Stimulated activated CD8-positive, alpha-beta memory T cell treated with anti-CD3 and anti-CD28 coated beads, Interleukin-15, amount 100 ng/mL, for 1 hour (primary cell): ENCODE measurements at places on chromosomes 3 and 15.

- no peak for DNase-seq
Measured at GRCh38 chr3:30073622-30074021, 532.8 kb upstream of the TGFBR2 start.

- no peak for DNase-seq
Measured at GRCh38 chr15:61459785-61460707, 230.9 kb upstream of the RORA start.

DNA sequence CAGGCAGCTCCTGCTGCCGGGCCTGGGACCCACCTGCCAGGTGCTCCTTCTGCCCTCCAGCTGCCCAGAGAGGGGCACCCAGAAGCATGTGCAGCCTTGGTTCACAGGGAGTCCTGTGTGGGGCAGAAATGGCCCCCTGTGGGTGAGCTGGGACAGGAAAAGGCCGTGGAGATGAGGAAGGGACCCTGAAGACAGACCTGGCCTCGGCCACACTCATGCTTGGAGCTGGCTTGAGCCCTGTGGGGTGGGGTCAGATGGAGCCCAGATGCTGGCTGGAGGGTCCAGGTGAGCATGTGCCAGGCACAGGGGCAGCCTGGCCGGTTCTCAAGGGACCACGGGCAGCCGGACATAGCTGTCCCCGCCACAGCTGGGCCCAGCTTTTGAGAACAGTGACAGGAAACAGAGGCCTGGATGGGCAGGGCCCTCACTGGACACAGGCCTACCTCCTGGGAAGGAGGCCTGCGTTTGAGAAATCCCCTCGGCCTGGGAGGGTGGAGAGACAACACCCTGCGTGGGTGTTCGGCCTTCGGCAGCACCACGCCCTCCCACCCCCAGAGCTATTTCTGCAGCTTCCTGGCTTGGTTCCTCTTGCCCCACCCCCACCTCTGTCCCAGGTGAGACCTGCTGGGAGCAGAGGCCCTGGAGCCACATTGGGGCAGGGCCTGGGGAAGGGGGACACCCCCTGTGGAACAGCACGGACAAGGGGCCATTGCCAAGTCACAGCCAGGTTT lies 132.6 kb upstream of the MEF2A start:
- no peak for DNase-seq

DNA sequence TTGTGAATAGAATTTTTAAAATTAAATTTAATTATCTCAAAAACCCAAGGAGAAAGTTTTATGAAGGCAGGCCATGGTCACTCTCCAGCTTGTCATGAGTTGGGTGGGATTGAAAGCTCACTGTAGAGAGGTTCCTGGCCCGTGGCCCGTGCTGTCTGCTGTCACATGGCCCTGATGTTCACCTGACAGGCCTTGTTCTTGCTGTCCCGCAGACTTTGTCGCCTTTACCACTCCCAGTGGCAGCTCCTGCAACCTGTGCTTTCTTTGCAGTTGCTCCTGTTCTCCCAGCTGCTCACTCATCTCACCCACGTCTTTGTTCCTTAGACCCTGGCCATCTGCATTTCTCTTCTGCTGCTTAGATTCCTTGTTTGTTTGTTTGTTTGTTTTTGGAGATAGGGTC lies 35.6 kb downstream of the DHX30 start:
- DNase-seq = no peak

DNA sequence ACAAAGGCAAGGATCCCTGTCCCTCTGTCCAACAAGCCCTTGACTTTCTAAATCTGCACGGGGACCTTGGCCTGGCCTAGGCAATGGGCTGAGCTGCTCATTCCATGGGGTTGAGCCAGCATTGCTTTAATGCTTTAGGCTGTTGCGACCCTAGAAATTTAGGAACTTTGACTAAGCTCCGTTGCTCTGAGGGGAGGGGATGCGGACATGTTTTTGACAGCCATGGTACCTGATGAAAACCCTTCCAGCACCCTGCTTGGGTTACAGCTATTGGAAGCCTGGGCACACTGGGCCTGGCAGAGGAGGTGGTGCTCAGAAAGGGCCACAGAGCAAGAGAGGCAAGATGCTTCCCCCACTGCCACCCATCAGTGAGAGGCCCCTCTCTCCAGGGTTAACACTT lies 37.1 kb downstream of the SYNM start:
- DNase-seq = no peak

DNA sequence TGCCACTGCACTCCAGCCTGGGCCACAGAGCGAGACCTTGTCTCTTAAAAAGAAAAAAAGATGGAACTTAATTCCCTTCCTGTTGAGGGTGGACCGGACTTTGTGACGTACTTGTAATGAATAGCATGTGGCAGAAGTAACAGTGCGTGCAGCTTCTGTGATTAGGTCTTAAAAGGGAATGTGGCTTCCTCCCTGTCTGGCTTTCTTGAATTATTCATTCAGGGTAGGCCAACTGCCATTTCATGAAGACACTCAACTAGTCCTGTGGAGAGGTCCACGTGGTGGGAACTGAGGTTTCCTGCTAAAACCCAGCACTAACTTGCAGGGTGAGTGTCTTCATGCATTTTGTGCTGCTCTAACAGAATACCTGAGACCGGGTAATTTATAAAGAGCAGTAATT lies 98.9 kb upstream of the PIAS1 start:
- no peak for DNase-seq

GRCh38 chr15:88223084-88223483 lies 33.5 kb downstream of the NTRK3 start:
- no peak for DNase-seq

DNA sequence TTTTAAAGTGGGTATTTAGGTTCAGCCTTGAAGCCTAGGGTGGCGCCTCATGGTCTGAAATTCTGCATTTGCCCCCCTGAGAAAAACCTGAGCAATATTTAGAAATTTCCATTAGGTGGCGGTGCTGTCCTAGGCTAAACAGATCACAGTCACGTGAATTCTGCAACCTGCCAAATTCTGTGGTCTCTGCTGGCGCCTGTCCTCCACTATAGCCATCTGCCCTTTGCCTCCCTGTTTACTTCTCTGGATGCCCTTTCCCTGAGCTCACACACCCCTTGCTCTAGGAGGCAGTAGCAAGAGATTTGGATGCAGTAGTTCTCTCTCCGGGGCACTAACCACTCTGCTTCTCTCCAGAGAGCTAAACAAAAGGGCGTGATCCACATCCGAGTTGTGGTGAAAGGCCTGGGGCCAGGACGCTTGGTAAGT lies 9.1 kb downstream of the MRPS11 start:
- DNase-seq = no peak

GRCh38 chr3:45987368-45988291 lies 8.0 kb downstream of the FYCO1 start:
- no peak for DNase-seq

- no peak for DNase-seq
Measured at GRCh38 chr15:96122077-96123027, 208.1 kb upstream of the NR2F2 start.

GRCh38 chr3:52794612-52795099 lies at the start of gene ITIH3:
ITIH3 (plus strand) TSS chr3:52794796; CDS start chr3:52794804, 8 bp downstream.
- DNase-seq = no peak

- DNase-seq = peak; percentile 6
Measured at GRCh38 chr3:187777331-187777941, 32.2 kb upstream of the BCL6 start.

- no peak for DNase-seq
Measured at GRCh38 chr3:189237526-189237925, 65.8 kb downstream of the TPRG1 start.

- no peak for DNase-seq
Measured at GRCh38 chr3:17183951-17184550, 299.3 kb downstream of the PLCL2 start.

DNA sequence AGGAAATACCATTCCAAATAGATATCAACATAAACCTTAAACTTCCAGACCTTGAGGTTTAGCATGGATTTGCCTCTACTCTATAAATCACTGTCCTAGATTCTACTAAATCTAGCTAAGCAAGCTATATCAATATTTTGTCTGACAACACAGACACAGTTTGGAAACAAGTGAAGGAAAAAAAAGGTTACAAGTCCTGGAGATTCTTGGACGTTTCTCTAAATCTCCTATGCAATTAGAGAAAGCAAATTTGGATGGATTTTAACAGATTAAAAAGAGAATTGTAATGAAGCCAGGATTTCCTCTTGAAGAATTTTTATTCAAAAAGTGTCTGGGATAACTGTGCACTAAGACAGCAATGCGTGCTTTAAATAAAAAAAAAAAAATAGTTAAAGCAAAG lies 441.1 kb upstream of the DPH6 start:
- DNase-seq = no peak

DNA sequence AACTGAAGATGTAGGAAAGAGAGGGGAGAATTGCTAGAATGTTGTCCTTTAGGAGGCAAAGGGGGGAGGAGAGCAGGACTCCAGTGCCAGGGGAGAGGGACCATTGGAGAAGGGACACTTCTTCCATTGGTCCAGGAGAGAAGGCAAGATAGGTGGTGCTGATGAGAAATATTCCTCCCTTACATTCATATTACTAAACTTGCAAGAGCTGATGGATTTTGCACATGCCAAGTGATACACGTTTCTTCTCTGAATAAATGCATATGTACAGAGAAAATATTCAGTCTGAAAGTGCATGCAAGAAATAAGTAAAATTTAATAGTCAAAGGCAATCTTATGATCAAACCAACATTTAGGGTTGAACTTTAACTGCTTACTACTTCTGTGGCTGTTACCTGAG lies 21.5 kb upstream of the SPTSSB start:
- no peak for DNase-seq

DNA sequence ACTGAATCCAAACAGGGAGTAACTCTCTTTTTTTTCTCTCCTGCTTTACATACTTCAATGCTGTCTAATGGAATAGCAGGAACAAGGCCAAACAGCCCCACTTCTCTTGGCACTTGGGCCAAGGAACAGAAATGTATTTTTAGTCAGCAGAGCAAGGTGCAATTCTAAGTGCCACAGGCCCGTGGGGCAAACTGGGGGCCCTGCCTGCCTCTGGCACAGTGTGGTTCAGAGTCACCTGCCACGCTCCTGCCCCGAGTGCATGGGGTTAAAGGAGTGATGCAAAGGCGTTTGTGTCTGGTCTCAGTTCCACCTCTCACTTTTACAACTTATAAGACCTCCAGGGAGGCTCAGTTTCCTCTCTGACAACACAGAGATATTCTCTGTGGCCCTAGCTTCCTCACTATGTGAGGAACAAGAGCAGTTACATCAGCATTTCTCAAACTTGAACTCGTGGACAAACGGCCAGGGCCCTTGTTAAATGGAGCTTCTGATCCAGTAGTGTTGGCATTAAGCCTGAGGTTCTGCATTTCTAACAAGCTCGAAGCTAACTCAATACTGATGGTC lies 51.3 kb downstream of the LRIG1 start:
- DNase-seq = no peak

GRCh38 chr3:39180183-39180545 lies 12.2 kb downstream of the XIRP1 start:
- no peak for DNase-seq
